ENCODE measurements at places on chromosomes 5 and 9.

DNA sequence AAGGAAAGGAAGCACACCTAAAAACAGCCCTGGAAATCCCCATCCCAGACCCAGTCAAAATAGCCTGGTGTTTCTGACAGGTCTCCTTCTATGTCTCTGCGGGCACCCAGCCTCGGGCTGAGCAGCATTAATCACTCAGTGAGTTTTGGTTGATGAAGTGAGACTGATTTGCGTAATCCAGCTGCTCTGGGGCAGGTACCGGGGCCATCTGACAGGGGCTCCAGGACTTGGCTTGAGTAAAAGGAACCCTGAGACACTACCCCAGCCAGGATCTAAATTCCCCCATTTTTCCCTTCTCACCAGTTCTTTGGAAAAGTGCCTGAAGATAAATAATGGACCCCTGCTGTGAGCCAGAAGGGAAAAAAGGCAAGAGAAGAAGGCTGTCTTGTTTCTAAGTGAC is 596 bp downstream of the SLC28A3 start:
- DNase-seq, result no peak

DNA sequence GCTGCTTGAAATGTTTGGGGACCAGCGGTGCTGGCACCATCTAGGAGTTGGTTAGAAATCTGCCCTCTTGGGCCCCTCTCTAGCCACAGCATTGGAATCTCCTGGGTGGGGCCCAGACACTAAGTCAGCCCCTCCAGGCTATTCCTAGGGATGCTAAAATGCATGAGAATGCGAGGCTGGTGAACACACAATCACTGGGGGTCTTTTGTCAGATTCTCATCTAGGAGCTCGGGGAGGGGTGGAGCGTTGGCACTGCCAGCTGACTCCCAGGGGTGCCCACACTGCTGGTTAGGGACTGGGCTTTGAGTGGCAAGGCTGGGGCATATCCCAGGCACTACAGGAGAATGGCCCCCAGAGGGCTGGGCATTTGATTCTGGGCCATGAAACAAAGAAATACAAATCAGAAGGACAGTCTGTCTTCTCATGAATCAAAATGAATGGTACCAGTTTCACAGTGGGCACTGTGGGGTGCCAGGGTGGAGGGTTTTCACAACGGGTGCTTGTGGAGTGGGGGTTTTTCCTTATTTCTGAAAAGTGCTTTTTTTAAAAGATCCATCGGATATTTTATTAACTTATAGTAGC is 127.8 kb upstream of the RAPGEF1 start:
- DNase-seq, result no peak

- DNase-seq, result no peak
Measured at GRCh38 chr5:53613061-53613460, 52.6 kb downstream of the NDUFS4 start.

DNA sequence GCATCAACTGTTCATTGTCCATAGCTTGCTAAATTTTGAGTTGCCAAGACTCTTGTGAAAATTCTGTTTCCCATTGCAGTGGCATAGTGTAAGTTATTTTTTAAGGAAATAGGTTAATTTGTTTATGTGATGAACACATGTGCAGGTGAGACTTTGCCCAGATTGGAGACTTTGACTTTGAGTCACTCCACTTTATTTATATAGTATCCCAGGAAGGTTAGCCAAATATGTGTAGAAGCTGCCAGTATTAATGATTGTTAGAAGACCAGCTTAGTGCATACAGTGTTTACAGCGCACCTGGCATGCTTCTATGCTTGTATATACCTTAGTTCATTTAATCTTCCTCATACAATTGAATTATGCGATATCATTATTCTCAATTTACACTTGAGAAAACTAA is 51.0 kb downstream of the MTAP start:
- no peak for DNase-seq

DNA sequence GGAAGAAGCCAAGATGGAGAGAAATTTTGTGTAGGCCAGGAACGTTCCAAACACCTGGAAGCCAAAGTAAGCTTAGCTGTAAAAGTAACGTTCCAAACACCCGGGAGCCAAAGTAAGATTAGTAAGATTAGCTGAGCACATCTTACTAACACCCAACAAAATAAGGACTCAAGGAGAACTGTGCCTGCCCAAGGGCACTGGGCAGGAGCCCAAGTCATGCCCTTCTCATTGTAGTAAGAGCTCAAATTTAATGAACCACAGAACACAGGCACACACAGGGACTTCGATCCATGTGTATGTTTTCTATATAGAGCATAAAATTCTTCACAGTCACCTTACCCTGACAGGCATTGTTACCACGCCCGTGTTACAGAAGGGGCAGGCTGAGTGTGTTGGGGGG is 36.1 kb upstream of the NXNL2 start:
- DNase-seq, result no peak

DNA sequence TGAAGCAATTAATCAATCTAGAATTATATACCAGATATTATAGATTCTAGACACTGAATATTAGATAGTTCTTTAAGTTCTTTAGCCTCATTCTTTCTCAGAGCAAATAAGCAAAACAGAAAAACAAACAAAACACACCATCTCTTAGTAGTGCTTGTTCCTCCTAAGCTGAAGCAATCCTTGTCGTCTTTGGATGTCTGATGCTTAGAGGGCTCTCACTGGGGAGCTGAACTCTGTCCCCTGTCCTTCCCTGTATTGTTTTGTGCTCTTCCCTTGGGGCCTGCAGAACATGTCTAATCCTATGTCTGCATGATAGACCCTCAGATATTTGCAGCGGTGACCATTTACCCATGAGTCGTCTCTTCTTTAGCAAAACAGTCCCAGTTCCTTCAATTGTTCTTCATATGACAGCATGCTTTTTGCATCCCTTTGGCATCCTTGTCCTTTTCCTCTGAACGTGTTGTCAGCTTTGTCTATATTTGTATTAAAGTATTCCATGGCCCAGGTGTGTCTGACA is 114.3 kb downstream of the ARHGEF28 start:
- no peak for DNase-seq

DNA sequence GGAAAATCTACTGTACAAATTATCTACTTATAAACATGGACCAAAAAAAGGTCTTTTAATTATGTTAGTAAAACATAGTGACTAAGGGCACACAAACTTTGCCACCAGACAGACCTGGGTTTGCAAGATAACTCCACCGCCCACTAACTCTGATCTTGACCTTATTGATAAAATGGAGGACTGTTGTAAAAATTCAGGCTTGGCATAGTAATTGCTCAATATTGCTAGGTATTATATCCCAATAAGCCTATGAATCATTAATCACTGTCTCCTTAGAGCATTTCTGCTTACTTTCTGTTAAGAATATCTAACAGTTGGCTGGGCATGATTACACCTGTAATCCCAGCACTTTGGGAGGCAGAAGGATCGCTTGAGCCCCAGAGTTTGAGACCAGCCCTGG is 3.8 kb downstream of the C9orf40 start:
- DNase-seq, result no peak

- no peak for DNase-seq
Measured at GRCh38 chr5:93342563-93343061, 238.4 kb downstream of the NR2F1-AS1 start.

GRCh38 chr9:13082796-13083195 is 196.7 kb downstream of the MPDZ start:
- DNase-seq, result no peak

DNA sequence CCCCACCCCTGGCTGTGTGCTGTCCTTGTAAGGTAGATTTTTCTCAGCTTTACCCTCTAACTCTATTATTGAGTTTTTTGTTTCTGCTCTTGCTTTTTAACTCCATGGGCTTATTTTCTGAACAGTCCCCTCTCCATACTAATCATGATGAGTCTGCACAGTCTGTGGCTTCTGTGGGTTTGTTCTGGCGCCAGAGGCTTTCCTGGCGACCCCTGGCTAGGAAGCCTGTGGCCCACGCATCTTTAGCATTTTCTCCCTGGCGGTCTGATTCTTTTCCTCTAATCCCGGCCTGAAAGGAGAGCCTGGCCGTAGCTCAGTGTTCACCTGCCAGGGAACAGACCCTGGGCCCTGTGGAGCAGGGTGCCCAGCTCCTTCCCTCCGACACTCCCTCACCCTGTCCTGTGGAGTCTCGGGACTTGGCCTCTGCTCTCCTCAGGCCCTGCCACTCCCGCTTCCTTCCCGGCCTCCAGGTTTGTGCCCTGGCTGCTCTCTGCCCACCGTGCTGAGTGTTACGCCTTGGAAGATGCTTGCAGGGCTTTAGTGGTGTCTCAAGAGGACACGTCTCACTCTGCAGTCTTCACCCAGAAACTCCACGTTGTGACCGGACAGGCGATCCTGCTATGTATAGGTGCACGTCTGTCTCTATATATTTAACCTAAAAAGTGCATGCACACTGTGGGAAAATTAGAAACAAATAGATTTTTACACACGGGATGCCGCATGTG is 31.7 kb upstream of the LRRC14B start:
- DNase-seq, result peak; percentile 6

DNA sequence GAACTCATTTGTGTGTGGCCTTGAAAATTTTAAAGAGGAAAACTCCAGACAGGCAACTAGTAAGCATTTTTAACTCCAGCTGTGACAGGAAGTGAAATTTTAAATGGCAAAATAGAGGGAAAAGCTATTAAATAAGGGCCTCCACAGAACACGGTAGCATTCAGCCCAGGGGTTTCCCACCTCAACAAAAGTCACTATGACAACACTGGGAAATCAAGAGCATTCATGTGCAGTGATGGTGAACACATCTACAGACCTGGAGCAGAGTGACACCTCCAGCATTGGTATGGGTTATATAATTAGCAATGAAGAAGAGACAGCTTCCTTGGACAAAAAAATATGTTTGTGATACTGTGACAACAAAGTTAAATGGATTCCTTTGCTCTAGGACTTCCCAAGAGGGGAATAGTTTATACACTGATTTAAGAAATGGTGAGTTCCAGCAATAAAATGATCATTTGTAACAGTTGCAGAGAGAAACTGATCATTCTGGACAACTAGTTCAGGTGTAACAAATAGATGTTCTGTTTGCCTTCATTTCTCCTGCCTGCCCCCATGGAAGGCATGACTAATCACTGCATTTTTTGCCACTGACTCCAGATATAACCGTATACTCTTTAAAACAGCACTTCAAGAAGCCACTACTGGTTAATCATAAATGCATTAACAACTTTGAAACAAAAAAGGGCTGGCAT is 93.3 kb upstream of the SLC44A1 start:
- no peak for DNase-seq
